ENCODE measurements at places on chromosomes 5 and 9.

DNA sequence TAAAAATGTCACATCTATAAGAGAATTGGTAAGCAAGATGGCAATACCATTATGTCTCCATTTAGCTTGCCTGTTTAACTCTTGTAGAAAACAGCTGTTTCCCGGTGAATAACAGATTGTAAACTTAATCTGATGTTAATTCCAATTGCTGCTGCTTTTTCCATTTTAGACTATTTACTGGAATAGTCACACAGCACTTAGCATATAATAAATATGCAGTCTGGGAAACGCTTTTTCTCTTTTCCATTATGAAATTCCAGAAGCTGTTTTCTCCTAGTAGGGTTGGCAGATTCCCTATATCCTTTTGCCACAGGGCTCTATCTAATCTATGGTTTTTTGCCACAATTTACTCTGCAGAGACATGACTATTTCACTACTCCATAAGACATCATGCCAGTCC, 148.0 kb downstream of the CEMIP2 start:
- no peak for DNase-seq

DNA sequence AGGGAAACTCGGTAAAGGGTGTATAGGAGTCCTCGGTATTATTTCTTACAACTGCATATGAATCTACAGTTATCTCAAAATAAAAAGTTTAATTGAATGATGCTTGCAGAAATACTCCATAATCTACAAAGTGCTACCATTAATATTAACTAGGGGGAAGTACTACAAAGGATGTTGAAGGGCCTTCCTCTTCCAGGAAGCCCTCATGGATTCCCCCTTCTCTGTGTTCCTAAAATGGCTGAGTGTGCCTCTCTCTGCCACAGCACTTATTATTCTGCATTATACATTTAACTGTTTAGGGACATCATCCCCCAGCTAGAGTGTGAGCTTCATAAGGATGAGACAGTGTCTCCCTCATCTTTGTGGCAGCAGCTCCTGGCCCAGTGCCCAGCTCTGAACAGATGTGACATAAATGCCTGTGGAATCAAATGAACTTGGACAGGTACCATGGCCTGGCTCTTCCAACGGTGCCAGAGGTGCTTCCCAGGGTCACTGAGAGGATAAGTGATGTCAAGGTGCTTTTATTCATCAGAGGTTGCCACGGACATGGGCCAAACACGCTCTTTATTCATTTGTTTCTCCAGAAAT, 99.5 kb downstream of the PAX5 start:
- peak; percentile 61 for DNase-seq

DNA sequence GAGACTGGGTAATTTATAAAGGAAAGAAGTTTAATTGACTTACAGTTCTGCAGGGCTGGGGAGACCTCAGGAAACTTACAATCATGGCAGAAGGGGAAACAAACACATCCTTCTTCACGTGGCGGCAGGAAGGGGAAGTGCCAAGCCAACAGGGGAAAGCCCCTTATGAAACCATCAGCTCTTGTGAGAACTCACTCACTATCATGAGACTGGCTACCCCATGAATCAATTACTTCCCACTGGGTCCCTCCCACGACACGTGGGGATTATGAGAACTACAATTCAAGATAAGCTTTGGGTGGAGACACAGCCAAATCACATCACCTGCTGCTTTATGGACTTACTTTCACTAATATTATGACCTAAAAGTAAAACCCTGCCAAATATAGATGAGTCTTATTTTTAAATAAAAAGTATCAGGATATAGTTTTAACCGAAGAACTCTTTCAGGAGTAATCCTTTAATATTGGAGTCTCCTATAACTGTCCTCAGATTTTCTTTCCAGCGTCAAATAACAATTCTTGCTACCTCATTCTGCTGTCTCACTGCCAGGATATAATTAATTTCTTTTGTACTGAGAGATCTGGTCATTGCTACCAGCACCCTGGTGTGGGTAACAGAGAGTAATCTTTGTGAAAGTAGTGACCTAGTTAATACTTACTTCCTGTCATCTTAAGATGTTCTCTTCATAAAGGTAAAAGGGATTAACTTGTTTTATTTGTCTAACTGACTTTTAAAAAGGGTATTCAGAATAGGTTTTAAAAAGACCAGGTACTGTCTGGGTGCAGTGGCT, 68.6 kb downstream of the NLN start:
- DNase-seq: no peak

DNA sequence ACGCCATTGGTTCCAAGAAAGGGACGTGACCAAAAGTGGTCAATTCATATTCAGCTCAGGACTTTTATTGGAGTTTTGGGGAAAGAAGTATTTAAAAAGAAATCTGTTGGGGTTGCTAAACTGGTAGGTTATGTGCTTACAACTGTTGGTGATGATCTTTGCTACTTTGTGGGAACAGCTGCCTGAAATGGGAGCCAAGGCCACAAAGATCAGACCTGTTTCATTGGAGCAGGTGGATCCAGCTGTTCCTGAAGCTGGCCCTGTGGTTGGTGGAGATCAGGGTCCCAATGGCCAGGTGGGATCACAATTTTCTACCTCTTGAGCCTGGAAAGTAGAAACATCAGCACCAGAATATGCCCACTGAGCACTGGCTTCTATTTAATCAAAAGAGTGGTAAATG, 144.5 kb downstream of the PSAT1 start:
- no peak for DNase-seq

- DNase-seq: no peak
Measured at GRCh38 chr5:117084067-117084466, 509.4 kb upstream of the SEMA6A start.

DNA sequence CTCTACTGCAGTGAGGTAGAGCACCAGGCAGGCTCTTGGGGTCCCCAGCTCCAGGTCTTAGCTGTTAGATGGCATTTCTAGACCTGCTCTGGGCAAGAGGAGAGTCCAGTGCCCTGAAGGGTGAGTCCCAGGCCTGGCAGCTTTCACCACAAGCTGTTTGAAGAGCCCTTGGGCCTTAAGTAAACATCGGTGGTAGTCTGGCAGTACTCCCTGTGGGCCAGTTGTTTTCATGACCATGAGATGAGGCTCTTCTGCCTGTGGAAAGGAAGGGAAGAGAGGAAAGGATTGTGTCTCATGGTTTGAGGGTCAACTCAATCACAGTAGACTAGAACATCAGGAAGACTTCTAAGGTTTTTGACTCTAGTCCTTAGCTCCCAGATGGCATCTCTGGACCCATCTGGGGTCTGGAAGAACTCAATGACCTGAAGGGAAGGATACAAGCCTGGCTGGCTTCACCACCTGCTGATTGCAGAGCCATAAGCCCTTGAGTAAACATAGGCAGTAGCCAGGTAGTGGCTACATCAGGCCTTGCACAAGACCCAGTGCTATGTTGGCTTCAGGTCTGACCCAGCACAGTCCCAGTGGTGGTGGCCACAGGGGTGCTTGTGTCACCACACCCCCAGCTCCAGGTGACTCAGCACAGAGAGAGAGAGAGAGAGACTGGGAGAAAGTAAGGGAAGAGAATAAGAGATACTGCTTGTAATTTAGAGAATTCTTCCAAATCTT, 114.3 kb upstream of the PCSK5 start:
- no peak for DNase-seq

GRCh38 chr9:29449306-29449705, 1876.0 kb upstream of the C9orf72 start:
- peak; percentile 13 for DNase-seq

Data from NCI-H2171 treated with DMSO at 0.1 percent for 48 hours (cell line).